ENCODE measurements at places on chromosomes 3 and 15.

DNA sequence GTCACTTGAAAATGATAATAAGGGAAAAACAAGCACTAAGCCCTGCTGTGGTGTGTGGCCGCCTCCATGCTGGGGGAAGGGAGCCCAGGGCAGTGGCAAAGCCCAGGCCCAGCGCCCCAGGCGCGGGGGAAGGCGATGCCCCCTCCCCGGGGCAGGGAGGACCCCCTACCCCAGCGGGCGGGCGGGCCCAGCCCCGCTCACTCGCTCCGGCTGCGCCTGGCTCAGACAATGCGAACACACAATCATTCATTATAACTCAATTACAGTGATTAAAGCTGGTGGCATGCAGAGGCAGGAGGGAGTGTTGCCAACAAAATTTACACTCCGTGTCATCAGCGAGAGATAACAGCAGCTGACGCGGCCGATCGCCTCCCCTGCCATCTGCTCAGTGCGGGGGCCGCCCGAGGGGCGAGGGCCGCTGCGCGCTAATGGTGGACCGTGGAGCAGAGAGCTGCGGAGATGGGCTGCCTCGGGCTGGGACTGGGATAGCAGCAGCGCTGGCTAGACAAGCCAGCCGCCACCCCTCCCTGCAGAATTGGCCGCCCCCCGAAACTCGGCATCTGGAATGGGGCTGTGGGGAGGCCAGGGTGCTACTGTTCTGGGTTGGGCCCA lies 64.1 kb downstream of the TLE3 start:
- peak; percentile 87 for DNase-seq

- DNase-seq: no peak
Observed at GRCh38 chr15:85623315-85624049, 171.2 kb downstream of the KLHL25 start.

DNA sequence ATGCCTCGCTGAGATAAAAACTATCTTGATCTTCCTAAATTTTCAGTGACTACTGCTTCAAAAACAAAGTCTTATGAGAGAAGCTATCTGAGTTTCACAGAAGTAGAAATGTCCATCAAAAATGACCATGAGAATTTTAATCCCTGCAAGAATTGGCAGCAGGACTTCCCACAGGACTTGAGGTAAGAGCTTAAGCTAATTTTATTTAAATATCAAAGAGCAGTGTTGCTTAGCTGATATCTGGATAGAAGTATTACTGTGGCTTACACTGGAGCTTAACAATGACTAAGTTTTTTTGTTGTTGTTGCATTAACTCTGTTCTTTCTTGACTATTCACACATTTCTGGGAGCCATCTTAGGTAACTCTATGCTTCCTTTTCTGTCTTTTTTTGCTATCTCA lies 60.8 kb upstream of the EPHA3 start:
- DNase-seq: no peak

- peak; percentile 10 for DNase-seq
Observed at GRCh38 chr3:1456781-1457311, 364.0 kb downstream of the CNTN6 start.

GRCh38 chr3:36945333-36945980 lies 603 bp upstream of the TRANK1 start:
- DNase-seq: no peak

All from NCI-H146 (cell line).